ENCODE measurements at places on chromosomes 1 and 21.

DNA sequence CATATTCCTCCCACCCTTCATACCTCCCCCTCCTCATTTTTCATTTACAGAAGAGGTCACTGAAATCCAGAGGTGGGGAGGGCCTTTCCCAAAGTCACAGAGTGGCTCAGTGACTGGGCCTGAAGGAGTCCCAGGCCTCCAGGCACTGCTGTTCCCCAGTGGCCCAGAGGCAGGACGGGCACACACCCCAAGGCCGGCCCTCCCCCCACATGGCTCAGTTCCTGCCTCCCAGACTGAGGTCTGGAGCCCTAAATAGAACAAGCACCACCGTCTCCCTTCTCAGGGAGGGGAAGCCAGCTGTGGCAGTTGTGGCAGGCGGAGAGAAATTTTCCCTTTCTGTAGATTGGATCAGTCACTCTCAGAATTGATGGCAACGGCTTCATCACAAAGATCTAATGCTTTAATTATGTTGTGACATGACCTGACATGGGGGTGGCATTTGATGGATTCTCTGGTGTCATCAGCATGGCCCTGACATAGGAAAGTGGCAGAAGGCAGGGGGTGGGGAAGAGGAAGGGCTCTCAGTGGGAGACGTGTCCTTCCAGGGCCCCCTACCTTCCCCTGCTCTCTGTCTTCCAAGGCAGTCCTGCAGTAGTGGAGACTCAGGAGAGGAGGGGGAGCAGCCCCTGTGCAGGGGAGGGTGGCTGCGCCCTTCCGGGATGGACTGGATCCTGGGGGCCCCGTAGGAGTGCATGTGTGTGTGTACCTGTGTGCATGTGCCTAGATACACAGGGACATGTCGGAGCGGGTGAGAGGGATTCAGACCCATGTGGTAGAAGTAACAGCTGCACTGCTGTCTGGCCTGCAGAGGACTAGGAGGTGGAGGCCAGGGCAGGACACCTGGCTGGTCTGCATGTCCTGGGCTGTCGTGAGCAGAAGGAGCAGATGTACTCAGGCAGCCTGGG lies 41.2 kb upstream of the FOXO6 start:
- ATAC-seq: no peak
- no peaks in the 10 kb centered on the region for H3K36me3 ChIP-seq
- no peaks in the 10 kb centered on the region for H3K4me1 ChIP-seq
- H3K4me3 ChIP-seq: no peak overlapping the region
- H3K27ac ChIP-seq: no peak overlapping the region
- peaks cover 8% of the 10 kb centered on the region for H3K27me3 ChIP-seq

- peak overlapping the region; percentile 91 for H3K4me3 ChIP-seq
- ATAC-seq: peak; percentile 25
- H3K4me1 ChIP-seq: peaks cover 73% of the 10 kb centered on the region
These were observed 1.3 kb downstream of the PIGV start for GRCh38 chr1:26788836-26789611.

DNA sequence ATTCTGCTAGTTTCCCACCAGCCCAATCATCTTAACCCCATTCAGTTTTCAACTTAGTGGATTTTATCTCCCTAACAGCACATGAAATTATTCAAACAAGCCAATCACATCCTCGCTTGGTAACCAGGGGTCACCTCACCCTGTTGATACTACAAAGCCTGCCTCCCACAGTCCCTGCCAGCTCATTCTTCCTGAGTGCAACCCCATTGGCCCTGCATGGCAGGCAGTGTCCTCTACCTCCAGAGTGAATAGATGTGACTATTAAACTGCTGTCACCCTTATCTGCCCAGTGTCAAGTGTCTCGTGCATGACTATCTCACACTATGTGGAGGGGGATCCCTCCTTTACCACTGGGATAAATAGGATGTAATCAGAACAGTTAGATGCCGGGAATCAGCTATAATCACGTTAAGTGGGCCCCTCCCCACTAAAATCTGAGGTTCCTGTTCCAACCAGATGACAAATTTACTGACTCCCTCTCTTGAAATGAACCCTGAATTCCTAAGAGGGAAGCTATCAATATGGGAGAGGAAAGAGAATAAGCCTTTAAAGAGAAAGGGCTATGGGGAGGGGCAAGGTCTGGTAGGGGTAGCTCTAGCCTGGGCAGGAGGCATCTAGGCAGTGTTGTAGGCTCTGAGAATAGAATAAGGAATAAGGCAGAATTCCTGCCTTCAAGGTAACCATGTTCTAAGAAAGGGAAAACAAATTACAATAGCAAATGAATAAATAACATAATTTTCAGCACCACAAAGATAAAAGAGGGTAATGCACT lies 155.9 kb downstream of the SLC30A10 start:
- H3K4me3 ChIP-seq: no peak overlapping the region
- no peaks in the 10 kb centered on the region for H3K4me1 ChIP-seq
- no peaks in the 10 kb centered on the region for H3K36me3 ChIP-seq
- ATAC-seq: no peak

DNA sequence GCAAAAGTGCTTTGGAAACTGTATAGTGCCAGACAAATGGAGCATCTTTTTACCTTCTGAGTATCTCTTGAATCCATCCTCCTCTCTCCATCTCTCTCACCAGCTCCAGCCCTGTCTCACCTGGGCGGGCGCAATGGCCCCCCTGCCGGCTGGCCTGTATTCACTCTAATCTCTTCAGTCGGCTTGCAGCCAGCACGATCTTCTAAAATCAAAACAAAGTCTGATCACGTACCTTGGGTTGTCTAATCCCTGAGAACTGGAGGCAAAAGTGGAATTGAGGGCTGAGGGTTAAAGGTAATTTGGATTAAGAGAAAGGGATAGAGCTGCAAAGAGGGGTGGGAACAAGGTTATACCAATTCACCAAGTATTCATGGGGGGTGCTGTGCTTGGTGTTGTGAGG lies 46.0 kb upstream of the LRRN2 start:
- no peak overlapping the region for H3K4me3 ChIP-seq
- no peaks in the 10 kb centered on the region for H3K36me3 ChIP-seq
- H3K27me3 ChIP-seq: peaks cover 24% of the 10 kb centered on the region
- ATAC-seq: no peak
- no peak overlapping the region for H3K27ac ChIP-seq

DNA sequence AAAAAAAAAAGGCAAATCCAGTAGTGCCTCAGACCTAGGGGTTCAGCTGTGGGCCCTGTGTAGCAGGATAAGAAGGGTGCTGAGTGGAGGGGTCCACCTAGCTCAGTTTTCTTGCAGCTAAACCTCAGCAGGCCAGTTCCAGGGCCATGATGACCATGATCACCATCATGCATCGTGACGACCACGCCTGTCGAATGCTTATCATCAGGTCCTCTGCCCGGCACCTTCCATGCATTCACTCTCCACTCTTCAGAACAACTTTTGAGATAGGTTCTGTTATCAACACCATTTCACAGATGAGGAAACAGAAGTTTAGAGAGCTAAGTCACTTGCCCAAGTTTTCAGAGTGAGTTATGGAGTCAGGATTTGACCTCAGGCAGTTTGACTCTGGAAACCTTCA lies 54.9 kb downstream of the ACBD3 start:
- no peaks in the 10 kb centered on the region for H3K27me3 ChIP-seq
- ATAC-seq: no peak
- no peaks in the 10 kb centered on the region for H3K36me3 ChIP-seq
- H3K4me1 ChIP-seq: peaks cover 9% of the 10 kb centered on the region

DNA sequence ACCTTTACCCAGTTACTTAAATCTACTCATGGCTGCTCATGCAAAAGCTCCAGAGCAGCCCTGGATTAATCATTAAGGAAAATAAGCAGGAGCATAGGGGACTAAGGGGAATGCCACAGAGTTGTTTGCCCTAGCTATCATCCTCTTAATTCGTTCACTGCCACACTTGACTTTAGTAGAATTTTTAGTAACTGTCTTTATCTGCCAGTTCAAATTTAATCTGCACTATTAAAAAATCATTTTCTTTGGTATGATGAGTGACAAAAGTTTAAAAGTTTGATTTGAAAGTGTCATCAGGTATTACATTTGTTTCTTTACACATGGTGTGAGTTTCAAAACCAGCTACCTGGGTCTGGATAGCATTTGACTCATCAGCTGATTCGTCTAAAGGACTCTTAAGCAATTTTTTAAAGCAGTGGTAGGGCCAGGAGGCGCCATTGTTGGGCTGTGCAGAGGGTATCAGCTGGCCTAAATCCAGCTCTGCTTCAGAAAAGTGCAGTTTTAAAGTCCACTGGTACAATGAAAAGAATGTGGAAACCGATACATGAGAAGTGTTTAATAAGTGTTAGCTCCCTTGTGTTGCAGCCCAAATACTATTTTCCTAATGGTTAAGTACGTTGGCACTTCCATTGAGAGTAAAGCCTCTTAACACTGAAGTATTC lies 69.9 kb upstream of the DR1 start:
- peaks cover 10% of the 10 kb centered on the region for H3K36me3 ChIP-seq
- no peak for ATAC-seq
- H3K4me3 ChIP-seq: no peak overlapping the region
- no peaks in the 10 kb centered on the region for H3K27me3 ChIP-seq
- no peaks in the 10 kb centered on the region for H3K4me1 ChIP-seq

DNA sequence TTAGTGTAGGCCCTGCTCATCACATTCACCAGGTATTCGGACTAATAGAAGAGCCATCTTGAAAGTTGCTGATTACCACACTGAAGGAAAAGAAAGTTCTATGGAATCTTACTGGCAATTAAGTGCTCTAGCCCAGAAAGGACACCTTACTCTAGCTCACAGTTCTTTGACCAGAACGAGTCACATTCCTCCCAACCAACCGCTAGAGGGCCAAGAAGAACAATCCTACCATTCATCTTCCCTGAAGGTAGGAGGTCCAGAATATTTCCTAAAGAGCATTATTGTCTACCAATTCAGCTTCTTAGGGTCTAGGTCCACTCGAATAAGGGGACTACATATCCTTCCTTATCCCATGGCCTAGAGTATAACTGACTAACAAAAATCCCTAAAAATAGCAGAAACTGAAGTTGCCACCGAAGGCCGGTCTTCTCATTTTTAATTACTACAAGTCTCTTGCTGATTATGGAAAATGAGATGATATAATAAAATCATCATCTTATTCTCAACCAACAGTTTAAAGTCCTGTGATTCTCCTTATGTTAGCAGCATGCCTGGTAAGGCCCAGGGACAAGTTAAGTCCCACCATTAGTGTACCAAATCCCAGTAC lies 2.7 kb upstream of the FMO1 start:
- H3K4me3 ChIP-seq: no peak overlapping the region
- H3K27ac ChIP-seq: no peak overlapping the region
- peaks cover 9% of the 10 kb centered on the region for H3K27me3 ChIP-seq
- ATAC-seq: no peak

DNA sequence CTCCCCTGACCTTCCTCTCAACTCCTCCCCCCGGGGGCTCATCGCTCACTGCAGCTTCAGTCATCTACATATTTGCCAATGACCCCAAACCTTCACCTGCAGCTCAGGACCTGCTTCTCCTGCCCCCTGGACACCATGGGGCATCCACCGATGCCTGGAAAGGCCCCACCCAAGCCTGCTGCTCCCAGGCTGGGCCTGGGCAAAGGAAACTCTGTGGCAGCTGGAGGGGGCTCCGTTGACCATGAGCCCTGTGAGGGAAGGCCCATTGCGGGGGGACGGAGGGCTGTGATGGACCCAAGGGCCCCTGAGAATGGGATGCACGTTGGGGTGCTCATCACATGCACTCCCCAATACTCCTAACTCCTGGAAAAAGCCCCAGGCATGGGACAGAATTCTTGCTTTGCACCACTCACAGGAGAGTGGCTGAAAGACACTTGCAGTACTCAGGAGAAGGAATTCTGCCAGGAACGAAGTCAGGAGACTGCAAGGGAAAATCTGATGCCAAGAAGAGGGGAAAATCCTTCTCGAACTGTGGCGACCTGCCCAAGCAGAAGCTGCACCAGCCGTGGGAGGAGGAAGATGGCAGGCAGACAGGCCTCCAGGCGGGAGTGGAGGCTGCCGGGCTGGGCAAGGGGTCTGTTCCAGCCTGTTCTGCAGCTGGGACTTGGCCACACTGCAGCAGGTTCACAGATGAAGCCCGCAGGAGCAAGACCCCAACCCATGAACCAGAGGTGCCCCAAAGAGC lies 18.4 kb downstream of the MATN1 start:
- H3K4me3 ChIP-seq: no peak overlapping the region
- no peak for ATAC-seq
- no peaks in the 10 kb centered on the region for H3K36me3 ChIP-seq
- H3K27ac ChIP-seq: no peak overlapping the region
- H3K27me3 ChIP-seq: peaks cover 12% of the 10 kb centered on the region
- H3K4me1 ChIP-seq: no peaks in the 10 kb centered on the region

DNA sequence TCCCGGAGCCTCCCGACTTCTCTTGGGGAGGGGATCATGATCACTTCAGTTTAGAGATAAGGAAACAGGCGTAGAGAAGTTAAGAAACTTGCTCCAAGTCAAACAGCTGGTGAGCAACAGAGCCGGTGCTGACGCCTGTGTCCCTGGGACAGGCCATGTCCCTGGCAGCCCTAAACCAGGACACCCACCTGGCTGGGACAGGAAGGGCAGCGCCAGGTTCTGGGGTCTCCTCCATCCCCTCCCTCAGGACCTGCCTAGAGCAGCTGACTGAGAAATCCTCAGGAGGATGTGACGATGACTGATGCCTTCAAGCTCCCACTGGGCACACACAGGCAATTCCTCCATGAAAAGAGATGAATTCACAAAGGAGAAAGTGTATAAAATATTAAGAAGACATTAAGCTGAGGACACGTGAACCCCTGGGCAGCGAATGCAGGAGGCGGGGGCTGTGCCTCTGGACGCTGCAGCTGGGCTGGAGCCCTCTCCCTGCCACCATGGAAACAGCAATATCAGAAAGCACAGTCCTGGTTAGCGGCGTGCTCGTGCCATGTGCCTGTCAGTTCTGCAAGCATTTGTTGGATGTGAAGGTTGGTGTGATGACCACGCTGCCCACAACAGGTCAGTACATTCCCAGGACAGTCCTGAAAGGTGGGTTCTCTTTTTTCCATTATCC lies 40.1 kb upstream of the C1orf174 start:
- no peak for ATAC-seq
- no peaks in the 10 kb centered on the region for H3K4me1 ChIP-seq
- no peaks in the 10 kb centered on the region for H3K36me3 ChIP-seq
- H3K27ac ChIP-seq: no peak overlapping the region
- H3K27me3 ChIP-seq: peaks cover 26% of the 10 kb centered on the region

DNA sequence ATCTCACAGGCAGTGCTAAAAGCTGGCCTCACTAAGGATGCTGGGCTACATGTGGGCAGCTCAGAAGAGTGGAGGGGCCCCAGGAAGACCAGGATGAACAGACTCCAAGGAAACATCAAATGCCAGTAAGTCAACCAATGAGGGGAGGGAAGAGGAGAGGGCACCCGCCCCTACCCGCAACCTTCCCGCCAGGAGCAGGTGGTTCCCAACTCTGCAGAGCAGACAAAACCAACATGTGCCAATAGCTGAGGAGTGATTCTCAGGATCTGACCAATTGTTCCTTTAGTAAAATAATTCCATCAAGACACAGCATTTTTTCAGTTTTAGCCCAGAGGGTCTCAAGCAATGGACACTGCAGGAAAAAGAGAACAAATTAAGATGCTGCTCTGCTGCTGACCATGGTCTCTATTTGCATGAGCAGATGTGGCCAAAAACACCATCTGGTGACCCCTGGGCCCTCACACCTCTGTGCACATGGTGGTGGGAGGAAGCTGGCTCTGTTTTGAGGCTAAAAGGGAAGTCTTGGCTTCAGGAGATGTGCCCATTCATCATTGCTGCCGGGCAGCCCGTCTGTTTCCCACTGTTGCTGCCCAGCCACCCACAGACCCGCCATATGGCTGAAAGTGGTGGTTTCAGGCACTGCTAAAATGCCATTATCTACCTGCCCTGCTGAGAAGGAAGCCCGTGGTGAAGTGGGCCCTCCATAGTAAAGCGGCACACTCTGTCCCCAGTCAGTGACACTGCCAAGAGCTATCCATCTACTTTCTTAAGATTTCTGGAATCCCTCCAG lies 231.8 kb downstream of the KCNH1 start:
- H3K4me3 ChIP-seq: no peak overlapping the region
- no peak overlapping the region for H3K27ac ChIP-seq
- no peaks in the 10 kb centered on the region for H3K4me1 ChIP-seq
- no peak for ATAC-seq
